NCI-H2081 (cell line): ENCODE measurements at places on chromosomes 11 and 22.

- DNase-seq, result no peak
Observed at GRCh38 chr22:46915950-46916730, 153.7 kb downstream of the TBC1D22A start.

DNA sequence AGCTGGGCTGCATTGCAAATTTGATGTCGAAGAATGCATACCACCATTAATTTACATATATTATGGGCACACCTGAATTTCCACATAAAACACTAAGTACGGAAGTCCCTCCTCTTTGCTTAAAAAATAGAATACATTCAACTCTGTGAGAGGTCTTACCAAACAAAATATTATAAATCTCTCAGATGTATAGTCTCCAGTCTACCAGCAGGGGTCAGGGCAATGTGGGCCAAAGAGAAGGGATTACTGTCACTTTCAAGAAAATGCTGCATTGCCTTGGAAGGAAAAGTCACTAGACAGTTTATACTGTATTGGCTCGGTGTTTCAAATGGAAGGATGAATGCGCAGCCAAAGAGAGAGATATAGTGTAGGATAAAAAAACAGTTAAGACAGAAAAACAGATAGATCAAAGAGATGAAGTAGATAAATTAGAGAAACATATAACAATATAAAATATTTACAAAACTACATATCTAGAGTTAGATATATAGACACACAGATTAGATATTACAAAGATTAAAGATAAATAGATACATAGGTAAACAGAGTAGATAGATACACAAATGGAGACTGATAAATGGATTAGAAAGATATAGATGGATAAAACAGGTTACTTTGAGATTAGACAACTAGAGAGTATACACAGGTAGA, 20.9 kb downstream of the SERGEF start:
- DNase-seq, result peak; percentile 69

- no peak for DNase-seq
Observed at GRCh38 chr11:26837154-26837553, 115.3 kb upstream of the SLC5A12 start.

DNA sequence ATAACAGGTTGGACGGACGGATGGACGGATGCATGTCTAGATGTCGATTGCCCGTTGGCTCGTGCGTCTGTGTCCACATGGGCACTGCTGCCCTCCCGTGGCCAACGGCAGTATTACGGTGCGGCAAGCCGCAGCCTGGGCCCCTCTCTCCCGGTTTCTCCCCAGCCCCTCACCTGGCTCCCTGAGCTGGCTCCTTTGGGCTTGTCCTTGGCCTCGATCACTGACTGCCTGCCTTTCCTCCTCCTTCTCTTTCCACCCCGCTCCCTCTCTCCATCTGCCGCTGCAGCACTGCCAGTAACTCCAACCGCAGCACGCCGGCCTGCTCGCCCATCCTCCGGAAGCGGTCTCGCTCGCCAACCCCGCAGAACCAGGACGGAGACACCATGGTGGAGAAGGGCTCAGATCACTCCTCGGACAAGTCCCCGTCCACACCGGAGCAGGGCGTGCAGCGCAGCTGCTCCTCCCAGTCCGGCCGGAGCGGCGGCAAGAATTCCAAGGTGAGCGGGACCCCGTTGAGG, 77.3 kb downstream of the SCN3B start:
- peak; percentile 74 for DNase-seq

GRCh38 chr22:35726398-35726797, 8.7 kb downstream of the APOL5 start:
- no peak for DNase-seq

- no peak for DNase-seq
Observed at GRCh38 chr11:2569321-2569721, 124.5 kb downstream of the KCNQ1 start.

DNA sequence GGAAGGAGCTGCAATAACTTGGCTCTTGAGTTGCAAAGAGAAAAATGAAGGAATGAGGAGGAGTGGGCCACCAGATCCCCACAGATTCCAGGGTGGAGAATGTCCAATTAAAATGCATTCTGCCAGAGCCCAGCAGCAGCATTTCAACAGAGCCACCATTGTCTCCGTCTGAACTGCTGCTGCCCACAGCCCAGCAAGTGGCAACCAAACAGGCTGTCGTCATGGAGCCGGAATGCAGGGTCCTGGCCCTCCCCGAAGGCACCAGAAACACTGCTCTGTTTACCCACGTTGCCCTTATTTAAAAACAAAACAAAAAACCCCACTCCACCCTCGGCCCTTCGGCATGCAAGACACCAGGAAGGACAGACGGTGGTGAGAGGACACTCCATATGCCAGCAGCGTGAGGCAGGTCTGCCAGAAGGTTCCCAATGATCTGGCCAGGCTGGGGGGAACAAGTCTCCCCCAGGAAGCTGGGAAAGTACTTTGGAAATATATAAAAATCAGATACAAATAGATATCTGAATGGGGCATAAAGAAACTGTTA, 32.5 kb downstream of the PLEKHA7 start:
- no peak for DNase-seq

GRCh38 chr11:117454564-117454917, 126.9 kb downstream of the CEP164 start:
- DNase-seq, result no peak

- no peak for DNase-seq
Observed at GRCh38 chr11:96271777-96272176, 71.2 kb downstream of the MAML2 start.

- DNase-seq, result no peak
Observed at GRCh38 chr11:19576054-19576453, 136.6 kb upstream of the NAV2 start.

DNA sequence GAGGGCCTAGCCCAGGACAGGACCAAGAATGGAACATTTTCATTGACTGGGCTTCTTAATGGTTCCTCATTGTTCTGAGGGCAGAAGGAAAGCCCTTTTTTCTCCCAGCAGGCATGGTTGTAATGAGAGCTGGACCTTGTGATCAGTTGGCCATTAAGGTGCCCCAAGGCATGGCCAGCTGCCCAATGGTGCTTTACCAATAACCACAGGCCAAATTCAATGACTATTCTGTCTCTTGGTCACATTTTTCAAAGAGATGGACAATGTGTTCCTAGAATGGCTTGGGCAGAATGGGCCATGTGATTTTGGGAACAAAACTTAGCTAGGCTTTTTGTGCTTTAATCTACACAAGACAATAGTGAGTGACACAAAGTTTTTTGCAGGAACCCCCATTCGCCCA, 7.3 kb downstream of the NAV2 start:
- no peak for DNase-seq

- peak; percentile 21 for DNase-seq
Observed at GRCh38 chr11:61776561-61777075, 15.8 kb downstream of the TMEM258 start.

- no peak for DNase-seq
Observed at GRCh38 chr11:111368285-111368560, 10.9 kb downstream of the POU2AF1 start.

- no peak for DNase-seq
Observed at GRCh38 chr11:122659676-122660554, 4.4 kb downstream of the UBASH3B start.

DNA sequence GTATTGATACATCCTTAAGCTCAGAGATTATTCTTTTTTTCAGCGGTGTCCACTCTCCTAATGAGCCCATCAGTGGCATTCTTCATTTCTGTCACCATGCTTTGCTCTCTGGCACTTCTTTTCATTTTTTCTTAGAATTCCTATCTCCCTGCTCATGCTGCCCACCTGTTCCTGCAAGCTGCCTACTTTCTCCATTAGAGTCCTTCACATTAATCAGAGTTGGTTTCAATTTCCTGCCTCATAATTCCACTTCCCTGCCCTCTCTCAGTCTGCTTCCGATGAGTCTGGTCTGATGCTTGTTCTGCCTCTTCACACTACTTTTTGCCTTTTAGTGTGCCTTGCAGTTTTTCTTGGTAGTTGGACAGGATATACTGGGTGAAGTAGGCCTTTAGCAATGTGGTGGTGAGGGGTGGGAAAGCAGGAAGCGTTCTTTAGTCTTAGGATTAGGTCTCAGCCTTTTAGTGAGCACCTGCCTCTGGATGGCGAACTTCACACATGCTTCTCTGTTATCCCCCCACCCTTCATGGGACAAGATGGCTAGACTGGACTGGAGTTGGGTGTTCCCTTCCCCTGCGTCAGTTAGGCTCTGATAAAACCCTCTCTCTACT, 53.6 kb downstream of the CECR2 start:
- DNase-seq, result no peak

DNA sequence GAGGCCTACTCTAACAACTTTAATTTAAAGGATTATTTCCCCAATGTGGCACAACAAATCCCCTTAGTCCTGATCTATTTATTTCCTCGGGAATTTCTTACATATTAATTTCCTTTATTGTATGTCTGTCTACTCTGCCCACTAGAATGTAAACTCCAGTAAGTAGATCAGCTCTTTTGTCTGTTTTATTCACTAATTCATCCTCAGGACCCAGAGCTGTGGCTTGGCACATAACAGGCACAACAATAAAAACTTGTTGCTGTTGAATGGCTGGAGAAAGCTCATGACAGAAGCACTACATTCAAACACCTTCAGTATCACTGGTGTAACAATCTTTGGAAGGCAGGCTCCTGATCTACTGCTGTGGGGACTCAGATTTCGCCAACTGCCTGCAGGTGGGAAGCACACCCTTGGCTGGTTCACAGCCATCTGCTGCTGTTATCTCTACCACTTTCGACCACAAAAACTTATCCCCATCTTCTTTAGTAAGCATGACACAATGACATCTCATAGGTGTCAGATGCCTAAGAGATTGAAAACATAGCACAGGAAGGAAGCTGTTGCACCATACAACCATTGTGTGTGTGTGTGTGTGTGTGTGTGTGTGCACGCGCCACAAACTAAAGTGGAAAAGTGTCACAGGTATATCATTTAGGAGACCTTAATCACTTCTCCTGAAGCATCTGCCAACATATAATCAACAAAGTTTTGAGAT, 11.9 kb downstream of the HIRA start:
- DNase-seq, result no peak

DNA sequence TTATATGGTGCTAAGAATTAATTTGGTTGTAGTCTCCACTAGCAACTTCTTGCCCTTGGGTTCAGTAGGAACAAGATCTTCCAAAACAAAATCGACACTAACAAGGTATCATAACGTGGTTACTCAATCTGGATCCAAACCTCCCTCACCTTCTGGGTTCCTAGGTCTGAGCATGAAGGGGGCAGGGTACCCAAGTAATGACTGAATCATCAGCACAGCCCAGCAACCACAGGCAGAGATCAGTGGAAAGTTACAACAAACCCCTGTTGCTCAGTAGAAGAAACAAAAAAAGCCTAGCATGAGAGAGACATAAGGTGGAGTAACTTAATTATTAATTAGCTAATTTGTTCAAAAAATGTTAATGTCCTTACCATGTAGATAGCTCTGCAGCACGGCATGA, 221.4 kb downstream of the BLID start:
- no peak for DNase-seq

GRCh38 chr11:662689-663274, 25.7 kb downstream of the DRD4 start:
- DNase-seq, result peak; percentile 10

DNA sequence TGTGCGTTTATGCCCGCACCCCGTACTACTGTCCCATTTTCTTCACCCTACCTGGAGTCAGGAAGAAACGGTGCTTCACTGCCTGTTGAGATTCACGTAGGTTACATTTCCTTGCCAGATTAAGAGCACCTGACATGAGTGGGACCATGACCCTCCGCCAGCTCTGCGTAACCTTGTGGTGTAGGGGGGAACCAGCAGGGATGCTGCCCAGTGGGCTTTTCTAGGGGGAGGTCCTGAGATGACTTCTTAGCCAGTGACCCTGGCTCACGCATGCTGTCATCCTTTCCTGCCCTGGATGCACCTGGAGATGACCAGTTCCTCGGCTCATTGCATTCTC, 967 bp upstream of the ARVCF start:
- DNase-seq, result no peak

DNA sequence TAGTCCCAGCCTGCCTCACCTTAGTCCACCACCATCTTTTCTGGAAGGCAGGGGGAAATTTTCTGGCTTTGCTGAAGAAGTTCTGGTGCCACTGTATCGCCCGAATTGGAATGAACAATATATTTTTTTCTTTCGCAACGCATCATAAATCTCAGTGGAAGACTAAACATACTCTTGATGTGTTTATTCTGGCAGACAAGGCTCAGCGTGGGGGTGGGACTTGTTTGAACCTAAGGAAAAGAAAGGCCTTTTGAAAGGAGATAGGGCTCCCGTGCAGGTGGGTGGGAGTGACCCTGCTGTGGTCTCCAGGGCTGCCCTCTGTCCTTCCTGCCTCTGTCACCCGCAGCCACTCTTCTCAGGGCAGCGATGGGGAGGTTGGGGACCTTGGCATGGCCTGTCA, 42.5 kb downstream of the CD82 start:
- no peak for DNase-seq

DNA sequence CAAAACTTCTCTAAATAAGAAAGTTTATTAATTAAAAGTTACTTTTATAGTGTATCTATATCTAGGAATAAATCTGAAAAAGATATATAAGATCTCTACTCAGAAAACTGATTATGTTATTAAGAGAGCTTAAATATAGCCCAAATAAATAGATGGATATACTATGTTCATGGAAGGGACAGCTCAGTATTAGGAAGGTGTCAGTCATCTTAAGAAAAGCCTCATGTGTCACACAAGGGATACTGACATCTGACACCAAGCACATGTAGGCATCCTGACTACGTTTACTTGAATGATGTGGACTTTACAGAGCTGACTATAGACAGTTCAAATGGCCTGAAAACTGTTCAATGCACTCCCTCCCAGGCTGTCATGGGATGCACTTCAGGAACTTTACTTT, 19.3 kb downstream of the PPARA start:
- DNase-seq, result no peak
